Activated CD4-positive, alpha-beta T cell treated with anti-CD3 and anti-CD28 coated beads, Interleukin-2, amount 10 ng/mL, durations not matched to agents 7 days and 5 days (primary cell): ENCODE measurements at places on chromosomes 4 and X.

- DNase-seq, result no peak
Measured at GRCh38 chr4:35963974-35964515, 280.3 kb downstream of the ARAP2 start.

DNA sequence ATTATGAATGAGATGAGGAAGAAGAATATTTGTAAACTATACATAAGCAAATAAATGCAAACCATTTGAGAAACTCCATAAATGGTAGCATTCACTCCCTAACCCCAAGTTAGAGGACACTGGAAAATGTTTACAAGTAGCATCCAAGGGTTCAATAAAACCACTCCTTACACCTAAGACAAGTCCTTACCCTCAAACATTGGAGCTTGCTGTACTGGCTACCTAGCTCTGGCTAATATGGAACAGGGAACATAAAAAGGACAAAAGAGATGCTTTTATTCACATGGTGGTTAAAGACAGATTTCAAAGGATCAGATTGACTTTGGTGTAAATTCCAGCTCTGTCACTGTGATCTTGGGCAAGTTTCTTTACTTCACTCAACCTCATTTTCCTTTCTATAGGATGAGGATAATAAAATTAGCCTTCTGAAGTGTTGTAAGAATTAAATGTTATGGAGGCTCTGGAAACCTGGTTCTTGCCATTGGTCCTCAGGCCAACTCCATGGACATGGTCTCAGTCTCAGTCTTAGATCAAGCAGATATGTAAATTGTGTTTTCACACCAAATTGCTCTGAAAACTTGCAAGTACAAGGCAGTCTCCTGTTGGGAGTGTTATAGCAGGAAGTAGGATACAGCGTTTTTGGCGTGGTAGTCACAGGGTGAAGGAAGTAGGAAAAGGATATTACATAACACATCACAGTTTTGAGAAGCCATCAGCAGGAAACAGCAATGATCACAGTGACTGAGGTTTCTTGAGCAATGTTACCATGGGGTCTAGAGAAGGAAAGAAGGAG is 3.3 kb downstream of the CXCL1 start:
- DNase-seq, result no peak

GRCh38 chr4:156101571-156101970 is 147.9 kb upstream of the CTSO start:
- DNase-seq, result no peak

DNA sequence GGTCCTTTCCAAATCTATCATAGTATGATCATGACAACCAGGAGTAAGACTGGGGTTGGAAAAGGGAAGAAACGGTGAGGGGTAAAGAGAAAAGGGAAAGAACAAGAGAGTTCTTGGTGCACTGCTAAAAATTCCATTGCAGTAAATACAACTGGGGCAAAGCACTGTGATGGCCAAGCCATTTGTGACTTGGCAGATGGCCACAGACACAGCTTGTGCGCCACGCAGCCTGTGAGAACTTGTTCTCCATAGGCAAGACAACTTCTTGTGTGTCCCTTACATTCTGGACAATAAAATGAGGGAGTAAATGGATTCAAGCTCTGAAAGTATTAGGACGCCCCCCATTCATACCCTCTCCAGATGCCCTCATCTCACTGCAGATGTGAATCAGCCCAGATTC is 10.9 kb downstream of the MFAP3L start:
- no peak for DNase-seq

DNA sequence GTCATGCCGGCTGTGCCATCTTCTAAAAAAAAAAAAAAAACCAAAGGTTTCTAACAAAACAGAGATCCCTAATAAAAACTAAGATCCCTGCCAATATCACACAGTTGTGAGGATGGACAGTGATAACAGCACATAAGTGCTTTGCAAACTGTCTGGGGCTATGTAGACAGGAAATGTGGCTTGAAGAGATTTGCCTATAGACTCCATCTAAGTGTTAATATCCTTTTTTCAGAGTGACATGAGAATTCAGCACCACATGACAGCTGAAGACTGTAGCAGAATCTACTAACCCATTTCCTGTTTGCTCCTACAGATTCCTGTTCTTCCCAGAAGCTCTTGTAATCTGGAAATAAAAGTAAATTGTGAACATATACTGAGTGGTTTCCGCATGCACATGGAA is 215.4 kb downstream of the KDR start:
- no peak for DNase-seq

- no peak for DNase-seq
Measured at GRCh38 chr4:56880572-56880971, 27.1 kb upstream of the REST start.

- no peak for DNase-seq
Measured at GRCh38 chrX:48616576-48616975, 19.3 kb downstream of the WDR13 start.

- DNase-seq, result no peak
Measured at GRCh38 chr4:183602557-183603027, 56.4 kb downstream of the RWDD4 start.

- DNase-seq, result peak; percentile 17
Measured at GRCh38 chr4:17613761-17614415, 553 bp upstream of the MED28 start.

- no peak for DNase-seq
Measured at GRCh38 chr4:138178566-138178965, 63.6 kb downstream of the SLC7A11 start.

DNA sequence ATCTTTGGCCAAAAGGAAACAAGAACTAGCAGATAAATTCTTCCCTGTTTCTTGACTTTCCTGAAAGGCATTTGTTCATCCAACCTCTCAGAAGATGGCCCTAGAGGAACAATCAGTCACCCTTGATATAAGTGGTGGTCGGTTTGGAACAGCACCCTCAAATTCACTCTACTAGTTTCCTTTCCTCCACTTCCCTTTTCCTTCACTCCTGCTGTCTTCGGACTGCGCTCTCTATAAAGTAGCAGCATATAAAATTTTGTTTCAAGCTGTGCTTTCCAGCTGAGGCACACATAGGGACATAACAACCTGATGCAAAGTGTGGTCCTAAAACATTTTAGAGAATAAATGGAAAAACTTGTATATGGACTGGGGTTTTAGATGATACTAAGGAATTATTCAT is 29.0 kb upstream of the MOB1B start:
- no peak for DNase-seq

- DNase-seq, result peak; percentile 52
Measured at GRCh38 chrX:155819966-155820491, 61.1 kb upstream of the VAMP7 start.

- DNase-seq, result no peak
Measured at GRCh38 chr4:182143822-182144625, 99.2 kb upstream of the TENM3 start.

GRCh38 chr4:10728016-10728415 is 43.4 kb upstream of the CLNK start:
- no peak for DNase-seq

- DNase-seq, result no peak
Measured at GRCh38 chrX:19127649-19128168, 5.4 kb upstream of the ADGRG2 start.

DNA sequence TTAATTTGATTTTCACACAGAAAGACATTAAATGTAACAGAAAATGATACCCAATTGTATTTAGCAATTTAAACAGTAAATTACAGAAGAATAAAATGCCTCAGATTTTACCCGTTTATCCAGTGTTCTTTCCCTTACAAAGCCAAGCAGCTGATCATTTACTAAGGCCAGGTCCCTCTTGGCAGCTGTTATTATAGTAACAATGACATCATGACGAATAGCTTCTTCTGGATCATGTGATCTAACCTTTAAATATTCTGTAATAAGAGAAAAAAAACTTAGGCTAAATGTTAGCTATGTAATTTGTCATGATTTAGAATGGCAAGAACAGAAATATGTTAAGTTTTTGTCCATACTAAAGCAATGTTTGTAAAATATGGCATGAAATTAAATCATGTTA is 69.4 kb downstream of the PDS5A start:
- no peak for DNase-seq

DNA sequence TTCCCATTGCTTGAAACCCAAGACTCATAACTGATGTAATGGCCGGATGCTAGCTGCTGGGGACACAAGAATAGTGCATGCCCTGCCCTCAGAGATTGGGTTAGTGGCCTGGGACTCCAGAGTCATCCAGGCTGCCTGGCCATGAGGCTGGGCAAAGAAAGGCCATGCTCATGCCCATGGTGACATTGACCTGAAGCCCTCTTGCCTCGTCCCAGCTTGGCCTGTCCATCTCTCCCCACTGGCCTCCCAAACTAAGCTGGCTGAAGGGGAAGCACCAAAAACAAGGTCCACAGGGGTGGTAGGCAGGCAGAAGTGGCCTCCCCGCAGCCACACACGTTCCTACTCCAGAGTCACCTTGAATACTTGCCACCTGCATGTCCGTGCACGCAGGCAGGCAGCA is 141.8 kb downstream of the EVC2 start:
- DNase-seq, result no peak

DNA sequence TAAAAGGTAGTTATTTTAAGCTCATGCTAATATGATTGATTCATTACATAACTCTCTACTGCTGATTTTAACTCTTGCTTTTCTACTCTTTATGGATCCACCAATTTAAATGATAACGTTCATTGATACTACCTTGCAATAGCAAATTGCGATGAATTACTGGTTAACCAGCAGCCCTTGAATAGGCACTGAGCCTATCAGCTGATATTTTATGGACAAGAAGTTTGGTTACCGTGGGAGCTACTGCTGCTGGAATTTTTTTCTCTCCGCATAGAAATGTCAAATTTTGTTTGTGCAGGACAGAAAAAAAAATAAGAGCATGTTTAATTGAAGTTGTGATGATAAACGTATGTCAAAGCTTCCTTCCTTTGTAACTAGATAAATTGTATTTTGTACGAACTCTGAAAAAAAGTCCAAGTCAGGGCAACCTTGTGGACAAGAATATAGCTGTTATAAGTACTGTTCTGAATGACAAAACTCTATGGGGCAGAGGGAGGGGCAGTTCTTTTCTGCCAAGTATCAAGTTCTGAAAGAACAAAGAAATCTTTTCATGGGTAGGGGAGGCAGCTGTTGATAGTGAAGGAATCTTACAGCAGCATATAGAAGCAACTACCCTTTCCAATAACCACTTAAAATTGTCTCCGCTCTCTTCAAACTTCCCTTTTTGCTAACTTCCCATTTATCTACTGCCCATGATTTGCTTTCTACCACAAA is 434.9 kb upstream of the PABPC4L start:
- no peak for DNase-seq

DNA sequence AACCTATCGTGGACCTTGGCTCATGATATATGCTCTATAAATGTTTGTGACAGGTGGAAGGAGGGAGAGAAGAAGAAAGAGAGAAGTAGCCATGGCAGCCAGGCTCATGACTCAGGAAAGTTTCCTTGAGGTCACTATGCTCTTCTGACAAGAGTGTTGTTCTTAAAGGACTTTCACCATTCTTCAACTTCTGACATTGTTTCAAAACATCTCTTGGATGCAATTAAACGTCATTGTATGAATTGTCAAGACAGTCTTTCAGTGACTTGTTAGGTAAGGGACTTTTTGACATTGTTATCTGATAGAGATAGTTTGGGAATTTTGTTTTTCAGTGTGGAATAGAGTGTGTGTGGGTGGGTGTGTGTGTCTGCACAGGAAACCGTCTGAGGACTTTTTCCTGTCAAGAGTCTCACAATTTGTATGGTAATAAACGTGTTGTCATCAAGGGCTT is 617.0 kb downstream of the MID1IP1 start:
- DNase-seq, result no peak

DNA sequence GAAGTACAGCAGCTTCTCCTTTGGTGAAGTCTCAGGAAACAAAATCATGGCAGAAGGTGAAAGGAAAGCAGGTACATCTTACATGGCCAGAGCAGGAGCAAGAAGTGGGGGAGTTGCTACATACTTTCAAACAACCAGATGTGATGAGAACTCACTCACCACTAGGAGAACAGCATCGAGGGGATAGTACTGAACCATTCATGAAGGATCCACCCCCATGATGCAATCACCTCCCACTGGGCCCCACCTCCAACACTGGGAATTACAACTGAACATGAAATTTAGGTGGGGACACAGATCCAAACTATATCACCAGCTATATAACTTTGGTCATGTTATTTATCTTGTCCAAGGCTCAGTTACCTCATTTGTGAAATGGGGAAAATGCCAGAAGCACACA is 159.4 kb downstream of the OPHN1 start:
- no peak for DNase-seq

DNA sequence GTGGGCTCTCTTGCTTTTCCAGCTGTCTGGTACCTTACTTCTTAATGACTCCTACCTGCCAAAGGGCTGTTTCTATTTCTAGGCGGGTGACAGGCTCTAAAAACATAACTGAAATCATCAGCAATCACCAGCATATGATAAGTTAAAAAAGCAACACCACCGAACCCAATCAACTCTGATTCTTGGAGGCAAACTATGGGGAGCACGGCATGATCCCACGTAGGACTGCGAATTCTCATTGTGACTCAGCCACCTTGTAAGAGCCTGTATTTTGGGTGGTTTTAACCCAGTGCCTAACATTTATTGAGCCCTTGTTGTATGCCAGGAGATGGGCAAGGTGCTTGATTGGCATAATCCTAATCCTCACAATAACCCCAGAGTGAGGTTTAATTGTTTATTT is 156.8 kb downstream of the PACRGL start:
- DNase-seq, result no peak

- DNase-seq, result no peak
Measured at GRCh38 chrX:19017271-19017670, 33.4 kb upstream of the PHKA2 start.

GRCh38 chr4:42144028-42144427 is 8.4 kb downstream of the BEND4 start:
- no peak for DNase-seq

DNA sequence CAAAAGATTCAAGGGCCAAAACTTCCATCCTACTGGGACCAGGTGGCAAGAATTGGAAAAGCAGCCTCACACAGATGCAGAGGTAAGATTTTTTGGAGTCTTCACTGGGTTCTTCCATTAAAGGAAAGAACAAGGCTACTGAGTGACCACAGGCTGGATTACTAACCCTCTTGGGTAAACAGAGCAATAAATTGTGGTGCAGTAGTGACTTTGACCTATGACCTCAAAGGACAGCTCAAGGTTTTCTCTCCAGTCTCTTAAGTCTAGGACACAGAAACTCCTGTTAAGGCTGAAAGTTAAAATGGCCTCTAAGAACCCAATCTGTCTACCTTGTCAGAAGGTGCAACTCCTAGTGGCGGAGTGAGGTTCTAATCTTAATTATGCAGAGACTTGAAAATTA is 464.9 kb downstream of the SMARCA1 start:
- DNase-seq, result no peak

DNA sequence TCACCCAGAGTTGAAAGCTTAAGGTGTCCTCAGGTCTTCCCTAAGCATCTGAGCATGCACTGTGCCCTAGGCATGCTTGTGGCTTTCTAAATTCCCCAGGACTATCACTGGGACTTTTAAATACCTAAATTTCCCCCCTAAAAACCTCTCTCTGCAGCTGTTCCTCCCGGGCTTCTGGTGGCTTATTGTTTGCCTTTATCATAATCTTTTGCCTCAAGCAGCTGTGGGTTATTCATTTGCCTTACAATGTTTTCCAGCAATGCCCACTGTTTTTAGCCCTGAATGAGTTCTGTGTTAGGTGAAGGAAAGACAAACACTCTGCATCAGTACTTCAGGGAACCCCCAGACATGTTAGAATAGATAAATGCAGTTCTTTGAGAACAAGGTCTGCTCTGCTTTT is 455.0 kb downstream of the ZIC3 start:
- DNase-seq, result no peak

- no peak for DNase-seq
Measured at GRCh38 chr4:142194905-142195304, 558.5 kb downstream of the IL15 start.

- DNase-seq, result no peak
Measured at GRCh38 chr4:41077628-41078027, 136.7 kb downstream of the APBB2 start.
